Hematopoietic multipotent progenitor cell treated with erythropoietin and hydrocortisone succinate and interleukin-3 and kit ligand, for 4 days (in vitro differentiated cells): ENCODE measurements at places on chromosomes 5 and 9.

GRCh38 chr9:23538461-23539003, 287.5 kb downstream of the ELAVL2 start:
- no peak for DNase-seq

DNA sequence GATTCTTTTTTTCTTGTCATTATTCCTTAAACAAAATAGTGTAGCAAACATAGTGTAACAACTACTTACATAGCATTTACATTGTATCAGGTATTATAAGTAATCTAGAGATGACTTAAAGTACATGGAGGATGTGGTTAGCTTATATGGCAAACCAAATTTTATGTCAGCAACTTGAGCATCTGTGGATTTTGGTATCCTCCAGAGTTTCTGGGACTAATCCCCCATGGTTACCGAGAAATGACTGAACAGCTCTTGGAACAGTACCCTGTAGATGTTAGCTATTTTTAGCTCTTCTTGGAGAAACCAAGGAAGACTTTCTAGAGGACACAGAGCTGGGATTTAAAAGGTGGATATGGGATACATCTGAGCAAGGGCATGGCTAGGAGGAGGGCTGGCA, 157.6 kb upstream of the KLF4 start:
- DNase-seq: no peak

- DNase-seq: no peak
These were observed 288.9 kb upstream of the VLDLR start for GRCh38 chr9:2332663-2333062.

DNA sequence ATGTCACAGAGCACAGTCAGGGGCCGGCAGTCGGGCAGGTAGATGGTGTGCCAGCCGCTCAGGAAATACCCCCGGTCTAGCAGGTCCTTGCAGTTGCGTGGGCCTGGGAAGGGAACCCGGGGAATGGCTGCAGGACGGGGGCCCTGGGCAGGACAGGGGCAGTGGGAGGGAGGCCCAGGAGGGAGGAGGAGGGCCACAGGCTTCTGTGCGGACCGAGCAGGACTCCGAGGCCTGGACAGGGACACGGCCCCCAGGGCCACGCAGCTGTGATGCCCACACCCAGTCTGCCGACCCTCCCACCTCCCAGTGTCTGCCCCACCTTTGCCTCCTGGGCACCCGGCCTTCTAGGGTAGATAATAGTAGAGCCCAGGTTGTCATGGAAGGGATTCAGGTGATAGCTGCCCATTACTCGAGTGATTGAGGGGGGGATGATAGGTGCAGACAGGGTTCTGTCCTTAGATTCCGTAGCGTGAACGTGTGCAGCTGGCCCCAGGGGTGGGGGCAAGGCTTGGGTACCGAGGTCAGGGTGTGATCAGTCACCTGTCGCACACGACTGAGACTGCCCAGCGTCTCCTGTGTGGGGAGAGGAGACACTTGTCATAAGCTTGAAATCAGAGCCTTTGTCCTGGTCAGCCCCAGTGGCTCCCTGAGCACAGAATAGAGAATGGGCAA, 4.5 kb downstream of the FCN1 start:
- no peak for DNase-seq

DNA sequence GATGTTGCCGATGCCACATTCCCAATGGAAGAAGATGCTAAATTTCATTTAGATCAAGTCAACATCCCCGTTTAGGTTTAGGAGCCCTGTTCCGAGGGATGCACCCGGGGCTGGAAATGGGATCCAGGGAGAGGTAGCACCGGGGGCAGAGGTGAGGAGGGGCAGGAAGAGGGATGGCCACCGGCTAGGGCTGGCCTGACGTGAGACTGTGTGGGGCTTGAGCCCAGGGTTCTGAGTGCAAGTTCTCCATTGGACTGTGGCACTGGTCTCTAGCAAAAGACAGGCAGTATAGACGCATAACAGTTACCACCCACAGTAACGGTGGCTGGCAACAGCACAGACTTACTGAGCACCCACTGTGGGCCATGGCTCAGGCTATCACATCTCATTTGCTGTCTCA, 209.0 kb upstream of the MVB12B start:
- no peak for DNase-seq

- DNase-seq: no peak
These were observed 124.2 kb upstream of the TRPM3 start for GRCh38 chr9:71245651-71246050.

DNA sequence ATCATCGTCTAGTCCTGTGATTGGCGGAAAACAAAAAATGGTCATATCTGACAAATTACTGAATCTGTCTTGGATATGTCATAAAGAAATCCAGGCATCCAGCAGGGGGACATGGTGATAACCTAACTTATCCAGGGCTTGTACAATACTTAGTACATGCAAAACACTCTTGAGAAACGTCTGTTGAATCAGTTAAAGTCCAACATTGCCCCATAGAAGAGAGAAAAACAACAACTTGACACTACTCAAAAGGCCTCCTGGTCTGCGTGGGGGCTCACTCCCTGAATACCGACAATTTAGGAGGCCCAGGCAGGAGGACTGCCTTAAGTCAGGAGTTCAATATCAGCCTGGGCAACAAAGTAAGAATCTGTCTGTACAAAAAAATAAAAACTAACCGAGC, 217.5 kb downstream of the DCP2 start:
- no peak for DNase-seq

DNA sequence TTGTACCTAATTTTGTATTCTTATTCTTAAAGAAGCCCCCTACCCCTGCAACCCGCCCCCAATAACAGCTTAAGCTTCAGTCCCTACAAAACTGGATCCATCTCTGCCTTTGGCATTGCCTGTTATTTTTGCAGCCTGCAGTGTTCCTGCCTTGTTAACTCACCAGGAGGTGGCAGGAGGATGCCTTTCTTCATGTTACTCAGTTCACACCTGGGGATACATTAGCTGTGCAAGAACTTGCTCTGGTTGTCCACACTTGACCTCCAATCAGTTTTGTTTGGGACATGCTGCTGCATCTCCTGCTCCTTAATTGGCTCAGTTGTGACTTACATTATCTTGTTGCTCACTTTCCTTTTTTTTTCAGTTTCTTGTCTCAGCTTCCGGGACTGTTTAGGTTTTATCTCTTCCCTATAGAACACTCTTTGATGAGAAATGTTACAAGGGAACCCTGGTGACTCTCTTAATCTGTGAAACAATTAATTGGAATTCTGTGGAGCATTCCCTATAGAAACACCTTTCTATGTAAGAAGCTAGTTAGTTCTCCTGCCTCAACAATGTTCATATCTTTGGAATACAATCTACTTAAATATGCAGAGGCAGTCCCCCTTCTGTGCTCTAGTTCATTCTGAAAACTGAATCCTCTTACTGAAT, 467.7 kb upstream of the ACO1 start:
- DNase-seq: peak; percentile 12

DNA sequence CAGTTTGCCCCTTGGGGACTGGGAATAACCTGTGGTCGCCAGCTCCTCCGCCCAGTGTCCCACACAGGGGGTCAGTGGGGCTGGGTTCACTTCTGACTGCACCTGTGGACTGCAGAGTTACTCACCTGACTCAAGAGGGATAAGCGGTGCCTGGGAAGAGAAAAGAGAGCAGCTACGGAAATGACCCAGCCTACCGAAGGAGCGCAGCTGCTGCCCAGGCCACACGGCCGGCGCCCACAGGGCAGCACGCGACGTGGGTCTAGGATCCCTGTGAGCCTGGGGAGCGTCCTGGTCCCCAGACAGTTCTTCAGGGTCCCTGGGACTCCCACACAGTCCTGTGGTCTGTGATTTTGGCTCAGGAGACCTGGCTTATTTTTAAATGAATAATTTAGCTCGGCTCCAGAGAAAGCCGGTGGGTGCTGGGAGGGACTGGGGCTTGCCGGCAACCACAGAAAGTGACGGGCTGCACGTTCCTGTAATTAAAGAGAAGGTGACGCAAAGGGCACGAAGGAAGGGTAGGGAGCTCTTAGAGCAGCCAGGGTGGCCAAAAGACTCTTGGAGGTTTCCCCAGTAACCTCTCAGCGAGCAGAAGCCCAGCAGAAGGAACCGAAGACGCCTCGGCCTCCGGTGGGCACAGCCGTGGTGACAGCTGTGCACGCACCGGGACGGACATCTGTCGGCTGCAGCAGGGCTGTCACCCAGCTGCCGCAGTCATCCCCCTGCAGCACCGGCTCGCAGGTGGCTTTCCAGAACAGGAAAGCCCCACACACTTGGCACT, 97.5 kb upstream of the FCN2 start:
- DNase-seq: no peak

DNA sequence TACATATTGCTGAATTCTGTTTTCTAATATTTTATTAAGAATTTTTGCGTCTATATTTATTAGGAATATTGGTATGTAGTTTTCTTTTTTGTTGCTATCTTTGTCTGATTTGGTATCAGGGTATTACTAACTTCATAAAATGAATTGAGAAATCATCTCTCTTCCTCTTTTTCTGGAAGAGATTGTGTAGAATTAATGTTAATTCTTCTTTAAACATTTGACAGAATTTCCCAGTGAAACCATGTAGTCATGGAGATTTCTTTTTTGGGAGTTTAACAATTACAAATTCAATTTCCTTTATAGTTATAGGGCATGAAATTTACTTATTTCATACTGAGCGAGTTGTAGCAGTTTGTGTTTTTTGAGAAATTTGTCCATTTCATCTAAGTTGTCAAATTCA, 3.3 kb upstream of the FAM170A start:
- no peak for DNase-seq

- peak; percentile 90 for DNase-seq
These were observed 58.1 kb downstream of the RFX3 start for GRCh38 chr9:3467593-3468219.

GRCh38 chr5:78076351-78076750, 218.1 kb downstream of the AP3B1 start:
- DNase-seq: peak; percentile 12

GRCh38 chr9:70600506-70600905, 186.0 kb upstream of the KLF9 start:
- DNase-seq: peak; percentile 18

DNA sequence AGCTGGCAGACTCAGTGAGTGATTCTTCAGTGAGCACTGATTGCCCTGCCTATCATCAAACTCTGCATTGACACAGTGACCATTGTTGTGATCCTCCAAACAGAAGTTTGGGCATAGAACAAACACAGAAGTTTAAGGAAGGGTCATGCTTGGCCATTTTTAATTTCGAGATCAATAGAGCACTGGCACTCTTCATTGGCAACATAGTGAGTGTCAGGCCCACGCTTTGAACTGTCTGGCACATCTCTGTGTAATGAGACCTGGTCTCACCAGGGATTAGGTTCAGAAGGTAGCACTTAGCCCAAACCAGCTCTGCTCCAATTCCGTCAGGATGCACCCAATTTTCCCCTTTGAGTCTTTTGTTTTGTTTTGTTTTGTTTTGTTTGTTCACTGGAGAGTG, 127.1 kb upstream of the MOCS2 start:
- DNase-seq: no peak

DNA sequence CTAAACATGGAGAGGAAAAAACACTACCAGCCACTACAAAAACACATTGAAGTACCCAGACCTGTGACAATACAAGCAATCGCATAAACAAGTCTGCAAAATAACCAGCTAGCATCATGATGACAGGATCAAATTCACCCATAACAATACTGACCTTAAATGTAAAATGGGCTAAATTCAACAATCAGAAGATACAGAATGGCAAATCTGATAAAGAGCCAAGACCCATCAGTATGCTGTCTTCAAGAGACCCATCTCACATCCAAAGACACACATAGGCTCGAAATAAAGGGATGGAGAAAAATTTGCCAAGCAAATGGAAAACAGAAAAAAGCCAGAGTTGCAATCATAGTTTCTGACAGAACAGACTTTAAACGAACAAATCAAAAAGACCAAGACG, 294.4 kb downstream of the MEF2C start:
- no peak for DNase-seq

GRCh38 chr9:104258296-104259011, 164.3 kb downstream of the SMC2 start:
- no peak for DNase-seq

DNA sequence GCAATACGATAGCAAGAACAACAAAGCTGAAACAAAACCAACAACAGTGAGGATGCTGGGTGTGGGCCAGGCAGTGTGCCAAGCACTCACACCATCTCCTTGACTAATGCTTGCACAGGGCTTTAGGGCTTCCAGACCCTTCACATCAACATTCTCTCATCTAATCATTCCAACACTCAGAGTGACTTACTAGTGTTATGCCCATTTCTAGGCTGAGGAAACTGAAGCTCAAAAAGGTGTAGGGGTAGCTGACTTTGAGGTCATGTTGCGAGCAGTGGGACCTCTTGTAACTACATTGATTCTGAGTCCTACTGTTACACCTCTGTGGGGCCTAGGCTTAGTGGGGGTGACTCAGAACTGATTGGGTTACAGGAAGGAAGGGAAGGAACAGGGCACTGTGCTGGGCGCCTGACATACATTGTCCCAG, 9.7 kb downstream of the ANGPTL2 start:
- DNase-seq: no peak

DNA sequence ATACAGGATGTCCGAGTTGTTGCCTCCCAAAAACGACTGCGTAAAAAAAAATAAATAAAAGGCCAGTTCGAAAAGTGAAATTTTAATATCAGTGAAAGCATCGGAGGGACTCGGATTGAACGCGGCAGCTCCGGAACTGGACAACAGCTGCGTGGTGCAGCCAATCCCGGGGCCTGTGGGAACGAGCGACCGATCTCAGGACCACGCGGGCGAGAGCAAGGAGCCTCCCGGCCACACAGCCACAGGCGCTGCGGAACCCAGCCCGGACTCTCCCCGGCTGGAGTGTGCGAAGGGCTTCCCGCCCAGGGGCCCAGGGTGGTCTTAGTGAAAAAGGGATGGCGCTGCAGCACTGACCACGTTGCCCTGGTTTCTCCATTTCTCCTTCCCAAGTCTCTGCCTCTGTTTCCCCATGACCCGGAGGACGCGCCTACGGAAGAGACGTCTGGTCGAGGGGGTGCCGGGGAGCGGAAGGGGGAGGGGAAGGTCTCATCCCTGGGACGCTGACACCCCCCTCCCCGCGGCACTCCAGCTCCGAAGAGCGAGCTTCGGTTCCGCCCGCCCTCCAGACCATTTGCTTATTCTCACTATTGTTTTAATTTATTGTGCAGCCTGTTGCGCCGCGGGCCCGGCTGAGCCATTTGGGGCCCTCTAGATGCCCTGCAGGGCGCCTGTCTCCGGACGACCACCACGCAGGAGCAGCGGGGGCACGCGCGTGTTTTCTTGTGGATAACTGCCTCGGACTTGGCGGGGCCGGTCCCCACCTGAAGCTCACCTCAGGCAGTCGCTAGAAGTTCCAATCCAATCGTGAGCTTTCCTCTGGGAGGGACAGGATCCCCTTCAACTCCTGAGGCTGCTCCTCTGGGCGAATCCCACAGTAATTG, 303.0 kb downstream of the PARP8 start:
- no peak for DNase-seq

DNA sequence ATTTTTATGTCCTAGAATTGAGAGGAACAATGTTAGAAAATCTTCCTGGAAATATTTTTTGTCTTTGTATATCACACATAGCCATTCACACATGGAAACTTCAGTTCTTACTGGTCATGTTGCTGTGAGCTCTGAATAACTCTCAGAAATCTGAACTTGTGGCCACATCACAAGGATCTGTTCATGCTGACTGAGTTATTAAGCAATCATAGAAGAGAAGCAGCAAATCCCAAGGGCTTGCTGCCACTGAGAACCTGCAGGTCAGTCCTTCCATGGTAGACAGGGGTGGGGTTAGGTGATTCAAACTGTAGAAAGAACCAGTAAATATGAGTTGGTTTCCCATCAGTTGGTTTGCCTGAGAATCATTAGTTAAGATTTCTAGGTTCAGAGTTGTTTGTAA, 27.6 kb downstream of the SGCD start:
- DNase-seq: no peak

GRCh38 chr5:132291026-132291425, 3.2 kb upstream of the SLC22A4 start:
- DNase-seq: no peak

GRCh38 chr5:119378075-119378700, 22.4 kb downstream of the TNFAIP8 start:
- DNase-seq: no peak

GRCh38 chr5:53422539-53422938, 57.9 kb upstream of the FST start:
- no peak for DNase-seq
